Stimulated activated CD4-positive, alpha-beta T cell treated with anti-CD3 and anti-CD28 coated beads, Interleukin-15, amount 100 ng/mL, for 24 hours (primary cell): ENCODE measurements at places on chromosomes 13 and 19.

DNA sequence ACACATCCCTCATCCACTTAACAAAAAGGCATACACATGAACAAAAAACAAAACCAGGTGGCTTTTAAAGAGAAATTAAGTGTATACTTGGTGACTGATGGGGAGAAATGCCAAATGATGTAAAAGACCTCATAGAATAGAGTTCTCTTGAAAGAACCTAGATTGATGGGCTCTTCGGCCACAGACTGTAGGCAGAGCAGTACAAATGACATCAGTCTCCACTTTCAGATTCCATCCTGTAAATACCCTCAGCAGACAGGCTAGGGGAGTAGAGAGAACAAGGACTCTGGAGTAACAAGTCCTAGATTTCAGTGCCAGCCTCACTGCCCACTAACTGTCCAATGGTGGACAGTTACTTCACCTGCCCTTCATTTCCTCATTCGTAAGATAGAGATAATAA, 203.8 kb downstream of the MZT1 start:
- no peak for DNase-seq

DNA sequence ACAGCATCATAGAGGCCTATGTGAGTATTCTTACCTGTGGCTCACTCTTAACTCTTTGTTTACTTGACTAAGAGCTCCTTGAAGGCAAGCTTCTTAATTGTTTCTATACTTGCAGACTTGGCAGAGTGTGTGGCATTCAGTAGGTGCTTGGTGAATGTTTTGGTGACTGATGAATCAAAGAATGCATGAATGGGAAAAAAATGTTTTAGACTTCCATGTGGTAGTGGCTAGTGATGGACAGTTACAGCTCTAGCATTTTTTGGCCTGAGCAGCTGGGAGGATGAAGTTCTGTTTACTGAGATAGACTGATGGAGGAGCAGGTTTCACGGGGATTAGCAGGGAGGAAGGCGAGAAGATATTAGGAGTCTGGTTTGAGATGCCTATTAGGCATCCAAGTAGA, 13.6 kb downstream of the HAS1 start:
- no peak for DNase-seq

DNA sequence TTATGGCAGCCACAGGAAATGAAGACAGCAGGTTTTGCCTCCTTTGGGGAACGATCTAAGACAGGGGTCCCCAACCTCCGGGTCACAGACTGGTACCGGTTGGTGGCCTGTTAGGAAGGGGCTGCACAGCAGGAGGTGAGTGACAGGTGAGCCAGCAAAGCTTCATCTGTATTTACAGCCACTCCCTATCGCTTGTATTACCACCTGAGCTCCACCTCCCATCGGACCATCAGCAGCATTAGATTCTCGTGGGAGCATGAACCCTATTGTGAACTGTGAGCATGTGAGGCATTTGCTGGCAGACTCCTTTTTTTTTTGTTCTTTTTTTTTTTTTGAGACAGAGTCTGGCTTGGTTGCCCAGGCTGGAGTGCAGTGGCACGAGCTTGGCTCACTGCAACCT, 22.2 kb downstream of the F2RL3 start:
- no peak for DNase-seq

DNA sequence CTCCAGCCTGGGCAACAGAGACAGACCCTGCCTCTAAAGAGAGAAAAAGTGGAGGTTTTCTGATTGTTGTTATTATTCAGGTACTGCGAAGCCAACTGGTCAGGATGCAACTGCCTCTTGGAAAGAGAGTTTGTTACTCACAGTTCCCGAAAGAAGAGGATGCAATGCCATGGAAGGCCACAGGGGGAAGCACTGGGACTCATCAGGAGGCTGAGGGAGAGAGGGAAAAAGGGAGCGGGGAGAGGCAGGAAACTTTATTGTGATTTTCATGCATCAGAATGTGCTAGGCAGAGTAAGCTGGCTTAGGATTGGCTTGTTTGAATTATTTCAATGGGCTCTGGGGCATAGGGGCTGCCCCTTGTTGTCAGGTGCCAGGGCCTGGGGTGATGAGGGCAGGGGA, 27.6 kb downstream of the MYO9B start:
- peak; percentile 31 for DNase-seq

DNA sequence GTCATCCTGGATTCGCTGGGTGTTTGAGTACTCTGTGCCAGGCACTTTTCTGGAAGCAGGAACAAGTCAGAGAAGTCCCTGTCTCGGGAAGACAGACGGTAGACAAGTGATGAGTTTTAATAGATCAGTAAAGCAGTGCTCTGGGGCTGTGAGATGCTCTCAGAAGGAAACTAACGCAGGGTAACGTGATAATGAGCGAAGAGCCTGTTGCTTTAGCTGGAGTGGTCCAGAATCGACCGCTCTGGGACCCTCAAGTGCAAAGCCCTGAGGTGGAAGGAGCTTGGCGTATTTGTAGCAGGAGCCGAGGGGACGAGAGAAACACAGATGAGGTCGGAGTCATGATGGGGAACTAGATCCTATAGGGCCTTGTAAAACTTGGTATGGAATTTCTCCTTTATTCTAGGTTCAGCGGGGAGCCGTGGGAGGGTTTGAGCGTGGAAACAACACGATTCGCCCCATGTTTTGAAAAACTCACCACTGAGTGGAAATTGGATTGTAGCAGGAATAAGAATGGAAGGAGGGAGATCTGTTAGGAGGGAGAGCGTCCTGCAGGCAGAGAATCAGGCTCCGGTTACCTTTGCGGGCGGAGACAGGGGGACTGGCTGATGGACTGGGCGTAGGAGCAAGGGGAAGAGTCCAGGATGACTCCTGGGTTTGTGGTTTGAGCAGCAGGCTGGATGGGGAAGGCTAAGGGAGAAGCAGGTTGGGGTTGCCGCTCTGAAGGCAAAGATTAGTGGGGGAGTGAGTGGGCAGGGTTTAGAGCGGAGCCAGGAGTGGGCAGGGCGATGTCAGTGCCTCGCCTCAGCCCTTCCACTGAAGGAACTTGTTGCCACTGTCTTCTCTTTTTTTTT, 763 bp downstream of the POLD1 start:
- DNase-seq = no peak

DNA sequence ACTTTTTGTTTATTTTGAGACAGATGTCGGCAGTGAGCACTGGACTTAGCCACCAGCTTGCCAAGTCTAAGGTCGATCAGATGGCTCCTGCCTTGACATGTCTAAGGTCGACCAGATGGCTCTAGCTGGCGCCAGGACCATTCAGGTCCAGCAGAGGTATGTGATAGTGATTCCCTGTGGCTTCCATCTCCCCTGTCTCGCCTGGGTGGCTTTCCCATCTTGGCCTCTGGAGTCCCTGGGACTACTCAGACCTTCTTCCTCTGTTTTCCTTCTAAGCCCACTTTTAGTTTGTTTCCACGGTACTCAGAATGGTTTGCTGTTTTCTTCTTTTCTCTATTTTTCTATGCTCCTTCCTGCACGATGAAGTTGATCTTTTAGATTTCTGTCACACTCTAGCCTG, 1435.7 kb downstream of the UQCRFS1 start:
- DNase-seq = no peak

GRCh38 chr13:86840250-86841191, 830.6 kb upstream of the SLITRK5 start:
- no peak for DNase-seq

- DNase-seq = no peak
Observed at GRCh38 chr13:46624353-46624752, 71.4 kb downstream of the LRCH1 start.

DNA sequence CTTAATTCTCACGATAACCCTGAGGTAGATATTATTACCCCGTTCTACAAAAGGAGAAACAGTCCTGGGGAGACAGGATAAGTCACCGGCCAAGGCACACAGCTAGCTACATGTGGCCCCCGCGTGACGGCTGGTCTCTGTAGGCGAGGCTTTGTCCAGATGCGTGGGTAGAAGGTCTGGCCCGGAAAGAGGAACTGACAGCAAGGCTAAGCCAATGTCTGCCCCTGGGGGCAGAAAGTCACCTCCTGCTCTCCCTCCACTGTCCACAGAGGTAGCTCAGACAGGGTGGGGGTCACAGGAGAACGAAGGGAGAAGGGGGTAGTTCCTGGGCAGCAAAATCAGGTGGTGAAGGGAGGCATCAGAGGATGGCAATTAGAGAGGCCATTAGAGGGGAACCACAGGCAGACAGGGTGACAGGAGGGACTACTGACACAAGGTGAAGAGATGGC, 1.8 kb downstream of the APOC4 start:
- DNase-seq = no peak

- no peak for DNase-seq
Observed at GRCh38 chr13:47454986-47455385, 546.1 kb downstream of the SUCLA2 start.
